Psoas muscle (tissue), 8 donors: ENCODE measurements at places on chromosomes 13 and 19. TPM values are rescaled to one million over a fixed set of nuclear protein-coding genes. Genes with fewer than 3 reads are reported as not detected.

- H3K36me3 ChIP-seq = no peaks in the 10 kb centered on the region
- no peaks in the 10 kb centered on the region for H3K27me3 ChIP-seq
- no peak overlapping the region for H3K27ac ChIP-seq
- no peak for DNase-seq
- H3K4me3 ChIP-seq = no peak overlapping the region
- H3K4me1 ChIP-seq = no peaks in the 10 kb centered on the region
Observed at GRCh38 chr13:110001670-110002275, 215.4 kb upstream of the IRS2 start.

- no peak for DNase-seq
- H3K27me3 ChIP-seq = no peaks in the 10 kb centered on the region
- H3K4me3 ChIP-seq = peak overlapping the region; percentile 76
- peaks cover 32% of the 10 kb centered on the region for H3K4me1 ChIP-seq
- peak overlapping the region; percentile 96 for H3K27ac ChIP-seq
- peaks cover 16% of the 10 kb centered on the region for H3K36me3 ChIP-seq
Observed at GRCh38 chr19:11373885-11374432, 507 bp upstream of the SWSAP1 start.

GRCh38 chr13:66805657-66806056 lies 424.5 kb downstream of the PCDH9 start:
- no peak overlapping the region for H3K27ac ChIP-seq
- H3K4me3 ChIP-seq = no peak overlapping the region
- H3K36me3 ChIP-seq = no peaks in the 10 kb centered on the region

DNA sequence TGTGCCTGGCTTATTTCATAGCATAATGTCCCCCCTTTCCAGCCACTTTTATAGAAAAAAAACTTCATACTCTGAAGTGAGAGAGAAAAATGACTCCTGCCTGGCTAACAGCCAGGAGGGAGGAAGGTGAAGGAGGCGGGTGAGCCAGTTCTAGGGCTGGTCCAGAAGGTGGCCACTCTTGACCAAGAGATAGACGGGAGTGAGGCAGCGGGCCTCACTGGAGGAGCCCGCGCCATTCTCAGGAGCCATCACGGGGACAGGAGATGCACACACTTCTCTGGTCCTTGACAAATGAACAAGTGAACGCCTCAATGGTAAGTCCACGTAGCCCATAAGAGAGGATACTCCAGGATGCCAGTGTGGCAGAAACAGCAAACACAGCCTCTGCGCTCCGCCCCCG lies 231.4 kb downstream of the UQCRFS1 start:
- no peaks in the 10 kb centered on the region for H3K27me3 ChIP-seq
- no peak overlapping the region for H3K27ac ChIP-seq
- no peak overlapping the region for H3K4me3 ChIP-seq
- H3K4me1 ChIP-seq = no peaks in the 10 kb centered on the region

- H3K4me3 ChIP-seq = no peak overlapping the region
- DNase-seq = no peak
- H3K36me3 ChIP-seq = no peaks in the 10 kb centered on the region
- no peaks in the 10 kb centered on the region for H3K27me3 ChIP-seq
- no peak overlapping the region for H3K27ac ChIP-seq
- peaks cover 5% of the 10 kb centered on the region for H3K4me1 ChIP-seq
Observed at GRCh38 chr19:5891572-5891937, 12.0 kb downstream of the NDUFA11 start.

- no peak overlapping the region for H3K4me3 ChIP-seq
- no peaks in the 10 kb centered on the region for H3K4me1 ChIP-seq
- no peaks in the 10 kb centered on the region for H3K27me3 ChIP-seq
- H3K36me3 ChIP-seq = no peaks in the 10 kb centered on the region
- DNase-seq = no peak
Observed at GRCh38 chr13:101811881-101812280, 359.4 kb downstream of the ITGBL1 start.

DNA sequence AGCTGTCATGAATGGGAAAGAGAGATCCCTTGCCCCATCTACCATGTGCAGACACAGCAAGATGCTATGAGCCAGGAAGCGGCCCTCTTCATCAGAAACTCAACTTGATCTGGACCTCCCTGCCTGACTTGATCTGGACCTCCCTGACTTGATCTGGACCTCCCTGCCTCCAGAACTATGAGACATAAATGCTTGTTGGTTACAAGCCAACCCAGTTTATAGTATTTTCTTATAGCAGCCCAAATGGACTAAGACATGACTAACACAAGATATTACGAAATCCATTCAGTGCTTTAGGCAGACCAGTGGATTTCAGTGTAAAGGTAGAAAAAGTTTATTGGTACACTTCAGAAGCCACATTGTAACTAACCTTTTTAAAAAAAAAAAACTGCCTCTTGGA lies 15.6 kb downstream of the PCID2 start:
- H3K27ac ChIP-seq = no peak overlapping the region
- no peak for DNase-seq
- peaks cover 97% of the 10 kb centered on the region for H3K36me3 ChIP-seq
- H3K4me1 ChIP-seq = no peaks in the 10 kb centered on the region
- no peaks in the 10 kb centered on the region for H3K27me3 ChIP-seq

GRCh38 chr13:23790577-23791170 lies 98.5 kb downstream of the MIPEP start:
- H3K4me1 ChIP-seq = peaks cover 9% of the 10 kb centered on the region
- no peaks in the 10 kb centered on the region for H3K27me3 ChIP-seq
- H3K36me3 ChIP-seq = no peaks in the 10 kb centered on the region

CEACAM6 gene
- total RNA-seq = 0.17 TPM

DNA sequence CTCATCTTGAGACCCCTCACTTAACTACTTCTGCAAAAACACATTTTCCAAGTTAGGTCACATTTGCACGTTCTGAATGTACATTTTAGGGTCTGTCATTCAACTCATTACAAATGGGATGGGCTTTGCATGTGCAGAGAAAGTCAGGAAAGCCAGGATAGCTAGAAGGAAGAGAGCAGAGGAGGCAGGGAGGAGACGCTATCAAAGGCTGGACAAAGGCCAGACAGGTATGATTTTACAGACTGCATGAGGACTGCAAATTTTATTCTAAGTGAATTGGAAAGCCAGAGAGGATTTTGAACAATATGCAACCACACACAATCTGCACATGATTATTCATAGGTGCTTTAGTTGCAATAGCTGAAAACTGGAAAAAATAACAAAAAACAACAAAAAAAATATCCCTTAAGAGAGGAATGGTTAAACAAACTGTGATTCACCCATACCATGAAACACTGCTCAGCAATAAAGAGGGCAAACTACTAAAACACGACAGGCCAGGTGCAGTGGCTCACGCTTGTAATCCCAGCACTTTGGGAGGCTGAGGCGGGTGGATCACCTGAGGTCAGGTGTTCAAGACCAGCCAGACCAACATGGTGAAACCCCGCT lies 21.1 kb downstream of the SYDE1 start:
- H3K27ac ChIP-seq = no peak overlapping the region
- H3K27me3 ChIP-seq = no peaks in the 10 kb centered on the region
- H3K36me3 ChIP-seq = no peaks in the 10 kb centered on the region
- peaks cover 4% of the 10 kb centered on the region for H3K4me1 ChIP-seq

ADM5 gene
- 0.58 TPM for total RNA-seq

GRCh38 chr13:91544723-91545122 lies 146.3 kb downstream of the GPC5 start:
- DNase-seq = no peak
- H3K4me1 ChIP-seq = no peaks in the 10 kb centered on the region
- no peak overlapping the region for H3K4me3 ChIP-seq
- no peaks in the 10 kb centered on the region for H3K36me3 ChIP-seq

DNA sequence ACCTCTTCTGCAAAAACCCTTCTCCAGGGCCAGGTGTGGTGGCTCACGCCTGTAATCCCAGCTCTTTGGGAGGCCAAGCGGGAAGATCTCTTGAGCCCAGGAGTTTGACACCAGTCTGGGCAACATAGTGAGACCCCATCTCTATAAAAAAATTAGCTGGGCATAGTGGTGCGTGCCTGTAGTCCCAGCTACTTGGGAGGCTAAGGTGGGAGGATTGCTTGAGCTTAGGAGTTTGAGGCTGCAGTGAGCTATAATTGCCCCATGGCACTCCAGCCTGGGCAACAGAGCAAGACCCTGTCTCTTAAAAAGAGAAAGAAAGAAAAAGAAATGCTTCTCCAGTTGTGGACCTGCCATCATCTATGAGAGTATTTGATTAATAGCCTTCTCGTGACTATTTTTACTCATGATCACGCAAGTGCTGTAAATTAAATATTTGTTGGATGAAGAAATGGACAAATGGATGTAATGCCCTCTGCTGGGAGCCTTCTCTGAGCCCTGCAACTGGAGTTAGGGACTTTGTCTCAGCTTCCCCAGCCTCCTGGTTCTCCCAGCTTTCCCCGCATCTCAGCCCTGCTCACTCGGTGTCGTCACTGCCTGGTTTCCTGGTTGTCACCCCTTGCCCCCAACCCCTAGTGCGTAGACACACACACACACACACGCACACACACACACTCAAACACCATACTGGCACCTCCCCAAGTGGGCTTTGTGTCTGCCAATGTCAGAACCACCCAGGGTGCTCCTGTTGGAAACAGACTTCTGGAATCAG lies 12.2 kb downstream of the WIZ start:
- H3K27me3 ChIP-seq = no peaks in the 10 kb centered on the region
- H3K36me3 ChIP-seq = no peaks in the 10 kb centered on the region
- H3K4me3 ChIP-seq = no peak overlapping the region
- H3K4me1 ChIP-seq = peaks cover 13% of the 10 kb centered on the region
- DNase-seq = peak; percentile 41

DNA sequence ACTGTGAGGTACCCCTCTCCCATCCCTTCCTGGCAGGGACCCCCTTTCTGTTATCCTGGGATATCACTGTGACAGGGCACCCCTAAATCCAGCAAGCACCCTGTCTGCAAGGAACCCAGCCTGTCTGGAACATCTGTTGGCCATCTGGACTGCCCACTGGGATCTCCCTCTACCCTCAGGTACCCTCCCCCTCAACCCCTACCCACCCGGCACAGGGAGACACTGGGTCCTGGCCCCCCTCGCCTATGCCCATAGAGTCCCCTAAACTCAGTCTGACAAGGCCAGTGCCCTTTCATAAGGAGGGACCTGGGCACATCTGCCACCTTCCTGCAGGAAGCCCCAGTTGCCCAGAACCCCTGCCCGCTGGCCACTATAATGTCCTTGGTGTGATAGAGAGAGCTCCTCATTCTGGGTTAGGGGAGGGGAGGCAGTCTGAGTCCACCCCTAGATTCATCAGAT lies 2.8 kb upstream of the SLC27A5 start:
- peak overlapping the region; percentile 71 for H3K27ac ChIP-seq
- H3K4me3 ChIP-seq = peak overlapping the region; percentile 63
- H3K4me1 ChIP-seq = peaks cover 26% of the 10 kb centered on the region
- no peak for DNase-seq
- no peaks in the 10 kb centered on the region for H3K36me3 ChIP-seq

- H3K27ac ChIP-seq = no peak overlapping the region
- H3K27me3 ChIP-seq = no peaks in the 10 kb centered on the region
- H3K4me3 ChIP-seq = no peak overlapping the region
Observed at GRCh38 chr13:112877539-112877938, 91.5 kb upstream of the MCF2L start.

DNA sequence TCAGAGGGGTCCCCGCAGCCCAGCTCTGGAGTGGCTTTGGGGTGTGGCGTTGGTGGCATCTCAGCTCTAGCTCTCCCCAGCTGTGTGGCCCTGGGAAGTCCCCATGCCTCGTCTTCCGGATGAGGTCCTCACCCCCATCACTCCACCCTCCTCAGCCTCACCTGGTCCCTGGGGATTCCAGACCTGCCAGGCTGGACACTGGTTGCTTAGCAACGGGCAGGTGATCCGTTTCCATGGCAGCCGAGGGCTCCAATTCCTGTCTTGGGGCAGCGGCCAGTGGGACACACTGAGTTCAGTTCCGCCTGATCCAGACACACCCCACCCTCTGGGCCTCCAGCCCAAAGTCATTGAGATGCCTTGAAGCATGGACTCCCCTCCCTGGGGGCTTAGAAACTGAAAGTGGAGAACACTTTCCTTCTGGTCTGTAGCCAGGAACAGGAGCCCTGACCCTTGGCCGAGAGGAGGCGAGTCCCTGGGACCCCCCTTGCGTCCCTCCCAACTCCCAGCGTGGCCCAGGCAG lies 7.7 kb upstream of the MISP start:
- H3K4me3 ChIP-seq = no peak overlapping the region
- H3K27me3 ChIP-seq = peaks cover 11% of the 10 kb centered on the region
- no peak for DNase-seq
- H3K27ac ChIP-seq = no peak overlapping the region
- no peaks in the 10 kb centered on the region for H3K4me1 ChIP-seq
- H3K36me3 ChIP-seq = no peaks in the 10 kb centered on the region

DNA sequence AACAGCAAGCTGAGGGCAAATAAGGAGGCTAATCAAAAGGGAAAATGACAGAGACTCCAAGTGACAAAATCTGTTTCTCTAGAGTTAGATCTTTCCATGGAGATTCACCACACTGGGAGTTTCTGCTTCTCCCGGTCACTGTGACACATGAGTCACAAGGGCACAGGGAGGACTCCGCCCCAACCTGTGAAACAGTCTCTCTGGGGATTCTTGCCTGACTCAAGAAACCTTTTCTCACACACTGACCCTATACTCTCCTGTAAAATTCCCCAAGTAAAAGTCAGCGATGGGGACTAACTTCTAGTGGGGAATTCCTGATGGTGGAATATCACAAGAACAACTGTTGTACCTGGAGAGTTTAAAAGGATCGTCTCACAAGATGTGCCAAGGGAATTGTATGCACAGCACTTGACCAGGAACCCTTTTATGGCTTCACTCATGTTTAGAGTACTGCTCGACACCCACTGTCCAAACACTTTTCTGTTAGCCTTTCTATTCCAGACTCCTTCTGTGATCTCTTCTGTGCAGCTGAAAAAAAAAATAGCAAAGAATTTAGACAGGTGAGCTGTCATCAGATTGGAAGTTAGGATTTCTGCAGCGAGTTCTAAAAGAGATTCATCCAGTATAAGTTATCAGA lies 46.8 kb upstream of the URAD start:
- H3K27ac ChIP-seq = no peak overlapping the region
- H3K27me3 ChIP-seq = no peaks in the 10 kb centered on the region
- no peak overlapping the region for H3K4me3 ChIP-seq
- no peaks in the 10 kb centered on the region for H3K4me1 ChIP-seq
- DNase-seq = no peak

GRCh38 chr13:40362502-40362901 lies 303.9 kb downstream of the FOXO1 start:
- DNase-seq = no peak
- no peaks in the 10 kb centered on the region for H3K4me1 ChIP-seq
- no peaks in the 10 kb centered on the region for H3K36me3 ChIP-seq
- H3K4me3 ChIP-seq = no peak overlapping the region
- H3K27me3 ChIP-seq = no peaks in the 10 kb centered on the region

DNA sequence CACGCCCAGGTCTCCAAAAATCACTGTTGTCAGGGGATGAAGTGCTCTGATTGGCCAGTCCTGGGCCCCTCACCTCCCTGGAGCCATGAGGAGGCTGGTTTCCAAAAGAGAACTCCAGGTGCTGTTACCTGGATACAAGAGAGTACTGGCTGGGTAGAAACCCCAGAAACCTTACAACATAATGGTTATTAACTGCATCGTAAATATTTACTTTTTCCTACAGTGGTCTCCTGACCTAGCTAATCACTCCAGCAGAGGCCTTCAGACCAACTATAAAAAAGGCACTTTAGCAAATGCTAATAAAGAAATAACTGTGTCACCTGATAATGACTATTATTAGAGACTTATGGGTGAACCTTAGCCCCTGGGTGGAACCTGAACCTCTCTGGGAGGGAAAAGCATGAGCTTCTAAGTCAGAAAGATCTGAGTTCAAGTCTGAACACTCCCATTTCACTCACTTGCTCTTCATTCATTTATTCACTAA lies 1.5 kb upstream of the IGSF23 start:
- H3K27ac ChIP-seq = no peak overlapping the region
- H3K4me1 ChIP-seq = no peaks in the 10 kb centered on the region
- DNase-seq = no peak
- no peaks in the 10 kb centered on the region for H3K36me3 ChIP-seq
- no peaks in the 10 kb centered on the region for H3K27me3 ChIP-seq
